ENCODE measurements at places on chromosomes 1 and 21.

GRCh38 chr1:180358649-180359048, 128.6 kb downstream of the LHX4 start:
- DNase-seq = no peak

GRCh38 chr1:206693592-206693991, 8.9 kb downstream of the MAPKAPK2 start:
- DNase-seq = no peak

- DNase-seq = no peak
Measured at GRCh38 chr1:206032380-206033140, 8.9 kb upstream of the CTSE start.

DNA sequence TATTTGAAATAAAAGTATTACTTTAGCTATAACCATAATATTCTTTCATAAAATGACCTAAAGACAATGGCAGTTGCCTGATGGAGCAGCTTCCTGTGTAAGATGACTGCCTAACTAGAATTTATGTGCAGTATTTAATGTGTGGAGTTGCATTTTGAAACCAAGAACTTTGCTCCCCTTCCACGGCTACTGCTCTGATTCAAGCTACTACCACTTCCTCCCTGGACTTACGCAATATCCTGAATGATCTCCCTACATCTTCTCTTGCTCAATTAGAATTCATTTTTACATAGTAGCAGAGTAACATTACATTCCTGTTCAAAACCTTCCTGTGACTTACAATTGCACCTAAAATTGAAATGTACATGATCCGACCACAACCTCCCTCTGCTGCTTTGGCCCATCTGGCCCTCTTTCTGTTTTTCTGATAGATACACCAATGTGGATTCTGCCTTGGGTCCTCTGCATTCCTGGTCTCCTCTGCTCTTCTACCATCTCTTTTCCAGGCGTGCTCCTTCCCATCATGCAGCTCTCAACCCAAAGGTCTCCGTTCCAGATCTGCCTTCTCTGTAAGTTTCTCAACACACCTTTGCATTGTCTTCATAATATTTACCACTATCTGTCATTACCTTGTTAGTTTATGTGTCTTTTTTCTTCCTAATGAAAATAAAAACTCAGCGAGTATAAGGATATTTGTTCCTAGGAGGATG, 47.4 kb upstream of the USP25 start:
- no peak for DNase-seq

DNA sequence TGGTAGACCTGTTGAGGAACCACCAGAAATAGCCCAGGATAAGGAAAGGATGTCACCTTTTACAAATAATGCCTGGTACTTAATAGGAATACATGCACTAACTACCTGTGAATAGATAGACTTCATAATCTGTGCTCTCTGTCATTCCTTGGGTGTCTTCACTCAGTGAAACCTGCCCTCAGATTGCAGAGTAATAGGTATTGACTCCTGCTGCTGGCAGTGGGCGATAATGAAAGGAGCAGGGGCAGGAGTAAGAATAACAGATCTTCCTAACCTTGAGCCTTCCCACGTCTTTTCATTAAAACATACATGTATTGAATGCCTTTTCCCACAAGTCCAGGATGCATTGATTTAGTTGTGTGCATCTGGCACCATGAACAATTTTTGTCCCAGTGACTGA, 16.4 kb downstream of the FABP3 start:
- no peak for DNase-seq
